D721Med (cell line): ENCODE measurements at places on chromosomes 5 and 9.

- no peak for DNase-seq
Measured at GRCh38 chr9:99299211-99300102, 77.4 kb downstream of the SEC61B start.

DNA sequence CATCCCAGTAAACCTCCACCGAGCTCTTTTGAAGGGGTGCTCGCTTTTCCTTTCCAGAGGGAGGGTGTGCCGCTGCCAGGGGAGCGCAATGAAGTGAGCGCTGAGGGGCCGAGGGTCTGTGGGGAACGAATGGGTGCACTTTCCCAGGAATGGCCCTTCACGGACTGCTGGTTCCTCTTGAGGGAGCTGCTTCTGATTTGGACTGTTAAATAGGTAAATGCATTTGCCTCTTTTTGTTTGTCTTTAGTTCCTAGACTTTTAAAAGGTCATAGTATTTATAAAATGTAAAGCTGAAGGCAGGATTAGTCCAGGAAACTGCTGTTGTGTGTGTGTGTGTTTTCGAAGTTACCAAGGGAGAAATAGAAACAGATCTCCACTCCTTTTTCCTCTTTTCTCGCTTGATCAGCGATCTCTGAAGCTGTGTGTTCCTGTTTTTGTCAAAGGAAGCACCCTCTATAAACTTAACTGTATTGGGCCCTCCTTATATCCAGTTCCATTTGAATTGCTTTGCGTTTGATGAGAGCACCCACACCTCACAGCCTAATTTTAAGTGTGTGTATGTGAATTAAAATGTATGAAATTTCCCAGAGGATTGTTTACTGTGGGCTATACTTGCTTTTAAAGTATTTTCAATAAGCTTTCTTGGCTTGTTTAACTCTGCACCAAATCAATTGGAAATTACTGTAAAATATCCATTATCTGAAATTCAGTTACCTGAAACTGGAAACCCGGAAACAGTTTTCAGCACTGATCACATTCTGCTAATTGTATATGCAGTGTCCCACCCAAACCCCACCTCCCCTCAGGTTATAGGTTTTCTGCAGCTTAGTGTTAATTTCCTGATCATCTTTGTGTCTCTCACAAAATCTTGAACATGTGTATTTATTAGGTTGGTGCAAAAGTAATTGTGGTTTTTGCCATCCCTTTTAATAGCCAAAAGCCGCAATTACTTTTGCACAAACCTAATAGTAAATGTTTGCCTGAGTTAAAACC lies 966 bp downstream of the SNX2 start:
- no peak for DNase-seq

DNA sequence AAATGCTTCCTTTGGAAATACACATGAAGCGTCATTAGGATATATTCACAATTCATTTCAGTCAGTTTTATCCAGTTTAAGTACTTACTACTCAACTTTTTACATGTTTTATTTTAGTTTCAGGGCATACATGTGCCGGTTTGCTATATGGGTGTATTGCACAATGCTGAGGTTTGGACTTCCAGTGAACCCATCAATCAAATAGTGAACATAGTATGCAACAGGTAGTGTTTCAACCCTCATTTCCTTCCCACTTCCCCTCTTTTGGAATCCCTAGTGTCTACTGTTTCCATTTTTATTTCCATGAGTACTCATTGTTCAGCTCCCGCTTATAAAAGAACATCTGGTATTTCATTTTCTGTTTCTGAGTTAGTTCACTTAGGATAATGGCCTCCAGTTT lies 74.7 kb downstream of the TMEM161B start:
- no peak for DNase-seq

DNA sequence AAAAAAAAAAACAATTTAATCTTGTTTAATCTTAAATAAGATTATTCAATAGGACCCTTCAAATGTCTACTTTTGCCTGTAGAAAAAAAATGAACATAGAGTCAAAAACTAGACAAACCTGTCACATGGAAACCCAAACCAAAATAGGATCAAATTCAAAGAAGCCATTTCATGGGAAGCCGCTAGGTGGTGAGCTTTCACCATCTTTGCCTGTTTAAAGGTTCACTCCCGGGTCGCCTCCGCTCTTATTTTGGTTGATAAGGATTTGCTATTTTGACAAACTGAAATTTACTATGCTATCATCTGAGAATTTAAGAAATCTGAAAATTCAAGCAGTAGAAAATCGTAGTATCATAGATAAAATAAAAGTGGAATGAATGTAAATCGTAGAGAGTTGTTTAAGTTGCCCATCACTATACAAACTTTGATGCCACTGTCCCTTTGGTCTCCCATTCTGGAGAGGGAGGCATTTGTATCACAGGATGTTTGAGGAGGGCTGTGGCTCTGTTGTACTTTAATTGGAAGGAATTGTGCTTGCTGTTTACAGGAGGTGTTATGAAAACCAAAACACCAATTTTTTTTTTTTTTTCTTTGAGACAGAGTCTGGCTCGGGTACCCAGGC lies 43.5 kb upstream of the DNAH5 start:
- DNase-seq, result no peak

DNA sequence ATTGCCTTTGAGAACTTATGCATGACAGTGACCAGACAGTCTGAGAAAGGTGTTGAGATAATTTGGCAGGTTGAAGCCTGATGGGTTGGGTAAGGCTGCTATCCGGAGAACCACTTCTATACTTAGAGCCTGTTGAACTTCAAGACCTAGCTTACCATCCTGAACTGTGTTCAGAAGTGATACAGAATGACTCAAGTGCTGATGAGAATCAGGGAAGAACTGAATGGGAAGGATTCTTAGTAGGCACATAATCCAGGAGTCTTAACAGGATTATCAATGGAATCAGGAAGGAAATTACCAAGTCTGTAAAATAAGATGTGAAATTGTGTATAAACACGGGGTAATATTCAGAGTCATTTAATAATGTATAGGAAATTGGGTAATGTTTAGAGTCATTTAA lies 9.0 kb upstream of the PAPPA start:
- DNase-seq, result no peak

DNA sequence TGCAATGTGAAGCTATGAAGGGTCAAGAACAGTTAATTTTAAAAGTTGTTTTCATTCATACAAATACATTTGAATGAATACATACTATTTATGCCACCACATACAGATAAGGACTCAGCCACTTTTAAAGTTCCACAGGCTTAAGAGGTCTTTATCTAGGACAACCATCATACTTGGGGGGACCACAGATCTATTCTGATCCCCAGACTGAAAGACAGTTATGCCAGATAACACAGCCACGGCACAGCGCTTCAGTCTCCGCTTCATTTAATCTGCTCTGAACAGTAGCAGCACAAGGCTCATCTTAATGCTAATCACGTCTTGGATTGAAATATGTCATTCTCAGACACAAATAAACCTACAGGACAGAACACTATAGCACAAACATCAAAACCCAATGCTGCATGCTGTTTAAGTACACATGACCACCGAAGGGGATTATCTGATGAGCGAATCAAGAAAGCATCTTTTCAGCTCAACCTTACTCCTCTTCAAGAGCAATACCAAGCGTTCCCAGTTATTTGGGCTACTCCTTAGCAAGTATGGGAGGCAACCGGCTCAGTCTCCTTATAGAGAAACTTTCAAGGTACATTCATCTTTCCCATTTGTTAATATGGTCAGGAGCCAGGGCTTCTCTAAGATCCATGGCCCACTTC lies 33.3 kb downstream of the PUM3 start:
- no peak for DNase-seq

- no peak for DNase-seq
Measured at GRCh38 chr5:42636425-42636824, 120.2 kb upstream of the CCDC152 start.
